ENCODE measurements at places on chromosomes 11 and 22. TPM values are rescaled to one million over a fixed set of nuclear protein-coding genes. Genes with fewer than 3 reads are reported as not detected.

The APOL3 gene
- total RNA-seq, result 29.5 TPM

DNA sequence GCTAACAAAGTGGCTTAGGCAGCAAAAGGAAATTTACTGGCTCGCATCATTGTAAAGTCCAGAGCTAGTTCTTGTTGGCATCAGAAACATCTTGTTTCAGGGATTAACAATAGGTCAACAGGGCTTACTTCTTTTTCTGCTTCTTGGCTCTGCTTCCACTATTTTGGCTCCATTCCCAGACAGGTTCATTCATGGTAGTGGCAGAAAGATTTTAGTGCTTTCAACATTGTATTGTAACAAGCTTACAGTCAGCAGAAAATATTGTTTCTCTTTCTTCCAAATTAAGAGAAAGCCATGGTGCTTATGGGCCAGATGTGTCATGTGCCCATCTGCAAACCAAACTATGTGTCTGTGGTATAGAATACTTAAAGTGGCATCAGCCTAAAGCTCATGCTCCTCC is 315.6 kb downstream of the RAB38 start:
- no peak for DNase-seq

DNA sequence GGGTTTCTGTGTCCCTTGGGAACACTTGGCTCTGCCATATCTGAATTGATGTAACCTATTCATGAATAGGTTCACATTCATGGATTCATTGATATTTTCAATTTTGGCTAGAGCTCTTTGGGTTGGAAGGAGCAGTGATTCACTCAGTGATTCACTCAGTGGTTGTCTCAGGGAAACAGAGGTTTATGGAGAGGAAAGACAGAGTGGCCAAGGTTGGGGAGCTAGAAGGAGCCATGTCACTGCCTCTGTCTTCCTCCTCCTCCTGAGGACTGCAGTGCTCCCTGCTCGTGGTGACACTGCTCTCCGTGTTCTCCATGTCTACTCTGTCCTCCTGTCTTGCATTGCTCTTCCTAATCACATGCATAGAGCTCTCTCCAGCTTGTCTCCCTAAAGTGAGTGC is 17.4 kb downstream of the CEP164 start:
- DNase-seq, result no peak

DNA sequence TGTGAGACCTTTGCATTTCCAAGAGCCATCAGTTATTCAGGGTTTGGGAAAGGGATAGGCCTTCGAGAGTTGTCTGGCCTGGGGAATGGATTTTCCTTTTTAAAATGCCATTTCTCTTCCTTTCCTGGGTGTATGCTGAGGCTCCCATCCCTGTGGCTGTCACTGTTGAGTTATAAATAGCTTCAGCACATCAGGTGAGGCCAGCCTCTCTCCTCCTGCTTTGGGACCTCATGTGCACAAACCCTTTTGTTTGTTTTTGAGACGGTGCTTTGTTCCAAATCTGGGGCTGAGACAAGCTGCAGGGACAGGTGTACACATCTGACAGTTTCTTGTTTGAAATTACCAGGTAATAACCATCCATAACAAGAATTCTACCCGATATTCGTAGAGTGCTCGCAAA is 1.3 kb downstream of the TEF start:
- DNase-seq, result no peak

DNA sequence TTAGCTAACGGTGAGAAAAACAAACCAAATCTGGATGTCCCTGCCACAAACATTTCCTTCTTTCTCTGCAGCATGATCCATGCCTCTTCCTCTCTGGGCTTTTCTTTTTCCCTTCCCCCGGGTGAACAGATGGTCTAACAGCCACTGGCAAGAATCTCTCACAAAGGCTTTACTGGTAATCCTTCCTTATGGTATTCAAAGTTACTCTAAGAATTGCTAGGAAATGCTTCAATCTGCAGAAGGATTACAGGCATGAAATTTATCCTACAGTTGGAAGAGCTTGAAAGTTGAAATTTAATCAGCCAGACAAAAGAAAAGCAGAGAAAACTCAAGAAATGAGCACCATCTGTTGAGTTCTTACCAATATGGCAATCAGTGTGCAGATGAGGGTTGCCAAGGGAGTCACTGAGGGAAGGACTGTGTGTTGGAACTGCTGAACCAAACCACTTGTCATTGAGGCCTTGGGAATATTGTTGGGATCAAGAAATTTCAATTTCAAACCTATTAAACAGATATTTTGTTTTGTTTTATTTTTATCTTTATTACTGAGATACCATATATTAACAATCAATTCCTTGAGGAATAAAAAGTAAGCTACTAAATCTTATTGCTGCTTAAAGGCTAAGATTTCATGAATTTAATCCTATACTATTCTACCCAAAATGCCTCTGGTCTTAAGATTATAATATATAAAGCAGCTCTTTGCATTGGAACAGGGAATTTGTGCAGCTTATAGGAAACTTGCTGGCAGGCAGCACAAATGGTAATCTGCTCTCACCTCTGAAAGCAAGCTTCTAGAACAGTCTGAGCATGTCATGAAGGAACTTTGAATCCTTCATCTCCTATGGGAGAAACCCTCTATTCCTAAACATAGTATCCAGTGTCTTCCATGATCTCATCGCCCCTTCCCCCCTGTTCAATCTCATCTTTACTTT is 29.7 kb upstream of the NDUFC2 start:
- no peak for DNase-seq
